CD4-positive, alpha-beta T cell treated with Interleukin-17A for 1 hour (primary cell): ENCODE measurements at places on chromosomes 2 and 18.

- DNase-seq = no peak
Observed at GRCh38 chr18:68417826-68418225, 297.1 kb downstream of the TMX3 start.

DNA sequence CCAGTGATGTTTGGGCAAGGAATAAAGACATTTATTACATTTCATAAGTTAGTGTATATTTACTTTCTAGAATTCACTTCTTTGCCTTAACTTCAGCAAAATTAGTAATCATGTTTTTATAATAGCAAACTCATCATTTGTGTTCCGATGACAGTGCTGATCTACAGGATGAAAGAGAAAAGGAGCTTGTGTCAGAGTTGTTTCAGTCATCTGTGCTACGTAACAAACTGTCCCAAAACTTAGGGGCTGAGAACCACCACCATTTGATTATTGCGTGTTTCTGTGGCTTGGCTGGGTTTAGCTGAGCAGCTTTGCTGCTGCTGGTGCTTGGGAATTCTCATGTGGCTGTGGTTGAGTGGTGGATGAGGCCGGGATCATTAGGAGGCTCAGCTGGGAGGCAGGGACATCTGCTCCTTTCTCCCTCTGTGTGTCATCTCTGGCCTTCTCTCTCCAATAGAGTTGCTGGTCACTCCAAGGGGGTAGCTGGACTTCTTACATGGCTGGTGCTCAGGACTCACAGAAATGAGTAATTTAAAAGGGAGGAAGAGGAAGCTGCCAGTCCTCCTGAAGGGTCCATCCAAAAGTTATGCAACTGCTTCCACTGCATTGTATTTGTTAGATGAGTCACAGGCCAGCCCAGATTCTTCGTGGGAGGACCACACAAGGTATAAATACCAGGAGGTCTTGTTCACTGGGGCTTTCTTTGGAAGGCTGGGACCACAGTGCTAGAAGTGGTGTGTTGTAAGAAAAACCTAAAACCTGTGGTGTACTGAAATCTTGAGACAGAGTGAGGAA lies 43.4 kb upstream of the HAAO start:
- DNase-seq = no peak

- no peak for DNase-seq
Observed at GRCh38 chr18:45006934-45007333, 326.2 kb downstream of the SETBP1 start.

DNA sequence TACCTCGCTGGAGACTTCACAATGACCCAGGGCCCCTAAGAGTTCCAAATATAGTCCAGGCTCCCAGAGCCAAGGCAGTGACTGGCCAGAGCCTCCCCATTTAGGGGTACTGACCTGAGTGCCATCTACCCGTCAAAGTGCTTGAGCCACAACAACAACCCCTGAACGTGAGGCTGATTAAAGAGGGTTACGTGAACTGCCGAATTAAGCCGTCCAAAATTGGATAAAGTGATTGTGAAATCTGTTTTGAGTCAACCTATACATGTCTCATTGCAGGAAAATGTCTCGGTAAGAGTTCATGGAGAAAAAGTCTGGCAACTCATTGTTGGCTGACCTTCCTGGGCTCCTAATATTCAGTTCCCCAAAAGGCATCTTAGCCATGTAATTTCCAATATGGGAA lies 116.3 kb downstream of the TTC32 start:
- DNase-seq = no peak

GRCh38 chr18:29164993-29165599 lies 988.2 kb upstream of the CDH2 start:
- no peak for DNase-seq

DNA sequence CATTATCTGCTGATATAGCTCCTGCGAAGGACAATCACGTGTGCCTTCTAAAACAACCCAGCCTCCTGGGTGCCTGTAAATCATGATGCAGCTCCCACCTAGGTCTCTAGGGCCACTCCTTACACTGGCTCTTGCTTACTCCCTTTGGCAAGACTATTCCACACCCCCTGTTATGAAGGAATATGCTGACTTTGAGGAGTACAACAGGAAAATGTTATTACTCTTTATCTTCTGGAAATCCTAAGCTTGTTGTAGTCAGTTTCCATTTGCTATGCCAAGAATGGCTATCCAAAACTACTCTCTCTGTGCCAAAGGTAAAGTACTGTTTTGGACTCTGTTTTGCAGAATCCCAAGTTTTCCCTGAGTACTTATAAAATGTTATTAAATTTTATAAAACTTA lies 7.7 kb downstream of the SGO2 start:
- DNase-seq = no peak

DNA sequence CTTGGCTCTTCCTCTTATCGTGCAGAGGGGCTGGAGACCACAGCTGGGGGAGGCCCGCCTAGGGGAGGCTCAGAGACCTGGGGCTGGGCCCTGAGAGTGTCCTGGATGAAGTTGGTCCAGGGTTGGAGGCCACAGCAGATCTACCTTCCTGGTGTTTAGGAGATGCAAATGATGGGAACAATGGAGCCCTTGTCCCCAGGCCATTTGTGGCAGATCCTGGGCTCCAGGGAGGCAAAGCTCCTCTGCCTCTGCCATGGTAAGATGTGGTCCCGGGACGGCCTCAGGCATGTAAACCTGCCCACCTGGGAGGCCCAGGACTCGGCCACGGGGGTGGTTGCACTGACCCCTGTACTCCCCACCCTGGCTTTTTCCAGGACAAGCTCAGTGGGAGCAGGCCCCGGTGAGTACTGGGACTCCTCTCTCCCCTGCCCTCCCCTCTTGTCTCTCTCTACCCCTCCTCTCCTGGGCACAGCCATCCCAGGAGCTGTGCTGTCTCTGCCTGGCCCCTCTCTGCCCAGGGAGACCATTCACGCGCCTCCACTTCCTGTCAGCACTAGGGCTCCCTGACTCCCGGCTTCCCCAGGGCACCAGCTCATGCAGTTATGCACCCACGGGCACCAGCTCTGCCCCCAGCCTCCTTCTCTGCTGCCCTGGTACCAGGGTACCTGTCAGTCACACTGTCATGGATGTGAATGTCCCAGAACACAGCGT lies 10.9 kb downstream of the SH2D6 start:
- DNase-seq = no peak

GRCh38 chr2:165745916-165746315 lies 48.1 kb downstream of the GALNT3 start:
- no peak for DNase-seq

DNA sequence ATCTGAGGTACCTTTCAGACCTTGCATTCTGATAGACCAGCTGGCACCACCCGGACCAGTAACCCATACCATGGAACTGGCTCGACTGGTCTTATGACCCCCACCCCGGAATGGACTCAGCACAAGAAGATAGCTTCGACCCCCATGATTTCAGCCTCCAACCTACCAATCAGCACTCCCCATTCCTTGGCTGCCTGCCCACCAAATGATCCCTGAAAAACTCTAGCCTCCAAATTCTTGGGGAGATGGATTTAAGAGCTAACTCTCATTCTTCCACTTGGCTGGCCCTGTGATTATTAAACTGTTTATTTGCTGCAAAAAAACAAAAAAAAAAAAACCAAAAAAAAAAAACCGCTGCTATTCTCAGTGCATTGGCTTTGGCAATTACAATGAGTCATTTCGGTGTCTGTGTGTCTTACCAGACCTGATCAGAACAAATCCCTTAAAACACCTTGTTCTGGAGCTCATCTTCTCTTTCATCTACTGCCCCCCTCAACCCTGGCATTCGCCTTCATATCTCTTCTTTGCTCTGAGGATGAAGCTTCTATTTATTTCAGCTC lies 60.1 kb upstream of the KIF5C start:
- no peak for DNase-seq

- DNase-seq = no peak
Observed at GRCh38 chr2:96233880-96234316, 25.3 kb upstream of the STARD7 start.

GRCh38 chr18:40864846-40865245 lies 1090.2 kb upstream of the PIK3C3 start:
- no peak for DNase-seq
